ENCODE measurements at places on chromosomes 5 and 9.

DNA sequence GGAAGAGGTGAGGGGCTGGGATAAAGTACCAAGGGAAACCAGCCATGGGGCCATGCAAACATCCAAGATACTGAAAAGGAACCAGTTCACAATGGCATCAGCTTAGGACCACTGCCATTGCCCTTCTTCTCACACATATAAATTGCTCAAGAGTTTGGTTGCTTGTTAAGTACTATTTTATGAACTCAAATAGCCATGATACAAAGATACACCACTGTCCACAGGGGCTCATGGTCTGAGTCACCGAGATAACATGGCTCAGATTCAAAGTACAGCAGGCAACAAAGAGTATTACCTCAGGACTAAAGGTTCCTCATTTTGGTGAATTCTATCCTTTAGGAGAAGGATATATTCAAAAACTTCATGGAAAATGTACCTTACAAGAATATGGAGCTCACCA is 55.6 kb downstream of the FANCC start:
- DNase-seq = no peak

- DNase-seq = no peak
These were observed 312.9 kb downstream of the ARHGEF28 start for GRCh38 chr5:73938938-73939320.

GRCh38 chr5:13695076-13695712 is 249.3 kb downstream of the DNAH5 start:
- no peak for DNase-seq

- DNase-seq = no peak
These were observed 100.7 kb upstream of the MVB12B start for GRCh38 chr9:126225611-126226609.

- DNase-seq = no peak
These were observed 240.5 kb downstream of the CETN3 start for GRCh38 chr5:90169078-90169477.

DNA sequence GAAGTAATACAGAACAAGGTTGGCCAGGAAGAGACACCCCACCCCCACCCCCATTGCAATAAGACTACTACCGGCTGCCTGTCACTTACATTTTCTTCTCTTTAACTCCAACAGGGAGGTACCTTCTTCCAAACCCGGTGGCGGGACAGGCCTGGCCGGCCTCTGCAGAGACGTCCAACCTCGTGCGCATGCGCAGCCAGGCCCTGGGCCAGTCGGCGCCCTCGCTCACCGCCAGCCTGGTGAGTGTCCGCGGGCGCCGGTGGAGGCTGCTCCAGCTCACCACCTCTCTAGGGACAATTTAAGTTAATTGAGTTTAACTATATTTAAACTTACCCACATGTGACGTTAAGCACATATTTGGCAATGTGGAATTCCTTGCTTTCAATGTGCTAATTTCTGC is 192.4 kb downstream of the MAST4 start:
- DNase-seq = no peak

DNA sequence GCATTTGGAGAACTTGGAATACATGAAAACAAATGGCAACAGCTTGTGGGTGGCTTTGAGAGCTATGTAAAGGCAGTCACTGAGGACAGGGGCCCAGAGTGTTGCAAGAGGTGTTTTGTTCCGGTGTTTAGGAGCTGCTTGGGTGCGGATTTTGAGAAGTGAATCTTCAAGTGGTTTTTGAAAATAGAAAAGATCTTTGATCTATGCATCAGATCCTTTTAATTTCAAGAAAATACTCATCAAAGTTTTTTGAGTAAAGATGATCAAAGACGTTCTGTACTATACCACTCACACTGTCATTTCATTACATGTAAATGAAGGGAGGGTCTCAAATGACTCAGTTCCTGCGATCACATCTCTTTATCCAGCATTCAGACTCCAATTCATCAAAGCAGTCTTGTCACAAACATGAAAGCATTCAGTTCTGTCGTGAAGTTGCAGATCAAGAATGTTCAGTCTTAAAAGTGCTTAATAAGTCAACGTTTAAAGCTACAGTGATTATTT is 112.5 kb downstream of the WDR41 start:
- peak; percentile 53 for DNase-seq

DNA sequence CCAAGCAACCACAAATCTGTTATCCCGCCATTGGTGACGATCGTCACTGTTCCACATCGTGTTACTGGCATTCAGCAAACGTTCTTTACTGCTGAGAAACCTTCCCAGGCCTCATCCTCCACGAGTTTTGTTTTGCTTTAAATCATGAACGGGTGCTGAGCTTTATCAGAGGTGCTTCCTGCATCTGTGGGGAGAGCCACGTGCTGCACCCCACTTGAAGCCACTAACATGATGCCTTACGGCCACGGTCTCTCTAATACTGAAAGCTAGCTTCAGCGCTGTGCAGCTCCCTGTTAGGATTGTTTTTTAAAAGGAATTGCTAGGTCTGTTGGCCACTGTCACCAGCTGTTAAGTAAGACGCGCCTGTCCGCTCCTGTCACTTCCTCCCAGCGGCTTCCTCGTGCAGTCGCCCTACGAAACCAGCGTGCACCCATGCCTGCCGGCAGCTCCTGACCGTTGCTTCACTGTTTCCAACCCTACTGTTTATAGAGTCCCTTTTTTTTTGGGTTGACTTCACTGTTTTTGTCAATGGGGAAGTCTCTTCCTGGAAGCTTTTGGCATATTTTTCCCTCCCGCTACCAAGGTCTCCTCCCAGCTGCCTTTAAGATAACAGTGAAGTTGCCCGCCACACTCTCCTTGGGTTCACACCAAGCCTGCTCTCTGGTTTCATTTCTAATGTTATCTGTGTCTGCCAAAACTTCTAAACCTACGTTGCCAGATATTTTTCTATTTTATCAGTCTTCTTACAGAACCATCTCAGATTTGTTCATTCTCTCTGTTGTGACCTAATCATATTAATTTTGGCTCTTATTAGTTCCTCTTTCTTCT is 20.3 kb downstream of the LPCAT1 start:
- DNase-seq = no peak

DNA sequence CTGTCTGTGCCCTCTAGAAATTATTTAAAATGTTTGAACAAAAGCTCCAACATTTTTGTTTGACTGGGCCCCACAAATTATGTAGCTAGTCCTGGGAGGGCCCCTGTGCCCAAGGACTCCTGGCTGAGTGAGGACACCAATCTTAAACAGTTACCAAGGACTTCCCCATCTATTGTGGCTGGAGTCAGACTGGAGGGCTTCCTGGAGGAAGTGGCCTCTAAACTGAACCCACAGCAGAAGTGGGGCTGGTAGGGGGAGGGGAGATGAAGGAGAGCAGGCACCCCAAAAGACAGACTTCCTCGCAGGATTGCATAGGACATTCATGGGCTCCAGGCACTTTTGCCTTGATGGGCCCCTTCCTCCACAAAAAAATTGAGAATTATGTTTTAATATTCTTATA is 8.1 kb downstream of the ADAMTS13 start:
- DNase-seq = no peak

DNA sequence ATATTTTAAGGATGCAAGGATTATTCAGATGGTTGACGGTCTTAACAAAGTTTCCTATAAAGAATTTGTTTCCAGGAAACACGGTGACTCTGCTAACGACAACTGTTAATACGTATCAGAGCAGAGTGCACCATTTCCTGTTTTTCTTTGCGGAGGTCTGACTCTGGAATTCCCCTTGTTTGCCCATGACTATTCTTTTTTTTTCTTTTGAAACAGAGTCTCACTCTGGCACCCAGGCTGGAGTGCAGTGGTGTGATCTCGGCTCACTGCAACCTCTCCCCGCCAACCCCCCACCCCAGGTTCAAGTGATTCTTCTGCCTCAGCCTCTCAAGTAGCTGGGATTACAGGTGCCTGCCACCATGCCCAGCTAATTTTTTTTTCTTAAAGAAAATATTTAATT is 115.9 kb downstream of the CDC42SE2 start:
- peak; percentile 50 for DNase-seq

- no peak for DNase-seq
These were observed 41.9 kb downstream of the CD180 start for GRCh38 chr5:67154556-67155206.

- DNase-seq = no peak
These were observed 4.8 kb upstream of the TMEM171 start for GRCh38 chr5:73115399-73116051.

- no peak for DNase-seq
These were observed 238.2 kb downstream of the CD180 start for GRCh38 chr5:66958201-66958979.

- DNase-seq = no peak
These were observed 73.5 kb downstream of the BOD1 start for GRCh38 chr5:173542964-173543363.

- DNase-seq = no peak
These were observed 254.7 kb downstream of the NR3C1 start for GRCh38 chr5:143148771-143149170.

- DNase-seq = no peak
These were observed 188.0 kb downstream of the GOLPH3 start for GRCh38 chr5:31986101-31986500.

- no peak for DNase-seq
These were observed 2.5 kb downstream of the FOXE1 start for GRCh38 chr9:97855486-97855875.

DNA sequence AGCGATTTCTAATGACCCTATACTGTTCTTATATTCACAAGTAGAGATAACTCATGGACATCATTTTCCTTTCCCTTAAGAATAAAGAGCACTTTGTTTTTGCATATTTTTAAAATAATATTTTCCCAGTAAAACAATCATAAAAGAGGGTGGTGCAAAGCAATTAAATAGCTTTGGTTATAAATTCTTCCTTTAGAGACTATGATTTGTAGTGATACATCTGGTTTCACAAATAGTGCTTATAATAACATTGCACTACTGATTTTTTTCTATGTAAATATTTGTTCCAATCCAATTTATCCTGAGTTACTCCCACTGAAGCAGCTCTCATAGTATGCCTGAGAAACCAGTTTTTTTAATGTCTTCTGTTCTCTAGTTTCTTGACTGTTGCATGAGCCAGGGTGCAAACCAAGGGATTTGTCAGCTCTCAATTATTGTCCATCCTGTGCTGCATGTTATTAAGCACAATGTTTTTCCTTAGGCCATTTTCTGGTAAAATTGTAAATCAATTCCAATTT is 74.7 kb downstream of the LURAP1L start:
- DNase-seq = no peak

DNA sequence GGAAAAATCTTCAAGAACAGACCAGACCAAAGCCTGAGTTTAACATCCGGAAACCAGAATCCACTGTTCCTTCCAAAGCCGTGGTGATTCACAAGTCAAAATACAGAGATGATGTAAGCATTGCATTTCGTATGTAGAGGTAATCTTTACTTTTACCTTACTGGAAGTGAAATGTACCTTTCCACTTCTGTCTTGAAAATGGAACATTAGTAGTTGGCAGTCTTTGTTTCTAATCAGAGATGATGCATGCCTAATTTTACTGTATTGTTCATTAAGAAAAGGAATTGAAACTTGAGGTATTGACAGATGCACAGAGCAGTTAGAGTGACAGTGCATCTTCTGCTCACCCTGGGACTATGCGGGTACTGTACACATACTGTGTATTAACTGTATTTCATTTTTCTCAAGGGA is 34.6 kb downstream of the HABP4 start:
- DNase-seq = no peak

DNA sequence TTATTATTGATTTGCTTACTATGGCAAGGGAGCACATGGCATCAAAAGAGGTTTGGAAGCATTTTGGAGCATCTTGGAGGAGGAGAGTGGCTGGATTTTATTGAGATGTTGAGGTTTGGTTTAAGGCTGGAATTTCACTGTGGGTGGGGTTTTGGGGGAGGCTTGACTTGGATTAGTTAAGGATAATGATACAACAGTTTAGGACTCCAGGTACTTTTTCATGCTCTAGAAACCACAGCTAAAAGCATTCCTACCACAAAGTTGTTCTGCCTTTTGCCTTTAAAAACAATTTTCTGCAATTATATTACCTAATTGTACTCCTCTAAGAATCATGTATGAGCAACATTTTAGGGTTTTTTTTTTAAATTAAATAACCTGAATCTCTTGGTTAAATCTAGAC is 5.0 kb downstream of the GCNT4 start:
- DNase-seq = no peak

DNA sequence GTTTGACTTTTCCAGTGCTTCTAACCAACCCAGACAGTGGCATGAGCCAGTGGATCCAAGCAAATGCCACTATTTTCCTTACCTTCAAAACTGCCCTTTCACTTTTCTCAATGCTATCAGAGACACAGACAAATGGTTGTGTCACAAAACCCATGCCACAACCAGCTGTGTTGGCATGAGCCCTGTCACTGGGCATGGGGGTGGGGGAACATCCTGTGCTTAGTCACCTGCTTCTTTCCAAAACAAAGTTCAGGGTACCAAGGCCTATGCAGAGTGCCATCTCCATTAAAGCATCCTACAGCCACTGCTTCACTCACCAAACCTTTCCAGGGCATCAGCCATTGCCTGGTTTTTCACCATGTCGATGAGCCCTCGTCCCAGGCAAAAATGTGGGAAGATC is 30.1 kb downstream of the NIPSNAP3B start:
- peak; percentile 1 for DNase-seq

- no peak for DNase-seq
These were observed 35.0 kb upstream of the PCSK5 start for GRCh38 chr9:75855509-75855908.

GRCh38 chr9:89256225-89256624 is 54.8 kb upstream of the CKS2 start:
- no peak for DNase-seq

- no peak for DNase-seq
These were observed 177.8 kb downstream of the GABBR2 start for GRCh38 chr9:98530806-98531386.

- DNase-seq = no peak
These were observed 125.3 kb upstream of the MEF2C start for GRCh38 chr5:89008291-89008690.

GRCh38 chr9:108852079-108852478 is 3.7 kb downstream of the ACTL7B start:
- no peak for DNase-seq

GRCh38 chr9:14806941-14807520 is 84.5 kb upstream of the CER1 start:
- DNase-seq = no peak

GRCh38 chr5:74864823-74865222 is 1.4 kb downstream of the FAM169A start:
- no peak for DNase-seq

GRCh38 chr5:177477701-177478477 is 4.5 kb upstream of the DBN1 start:
- DNase-seq = no peak
